ENCODE measurements at places on chromosomes 7 and 10.

DNA sequence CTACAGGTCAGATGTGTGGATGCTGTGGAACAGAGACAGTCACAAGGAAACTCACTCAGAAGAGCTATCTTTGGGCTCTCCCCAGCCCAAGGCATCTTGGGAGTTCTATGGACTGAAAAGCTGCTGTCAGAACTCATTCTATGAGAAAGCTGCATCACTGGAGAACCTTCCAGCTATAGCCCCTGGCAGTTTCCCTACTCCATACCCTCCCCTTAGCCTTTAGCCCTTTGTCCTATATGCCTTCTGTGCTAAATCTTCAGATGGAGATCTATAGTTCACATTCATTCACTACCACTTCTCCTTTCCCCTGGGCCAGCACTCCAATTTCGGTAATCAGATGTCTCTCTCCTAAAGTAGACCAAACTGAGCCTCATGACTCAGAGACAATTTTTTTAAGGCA, 6.9 kb downstream of the WNT8B start:
- DNase-seq, result no peak

DNA sequence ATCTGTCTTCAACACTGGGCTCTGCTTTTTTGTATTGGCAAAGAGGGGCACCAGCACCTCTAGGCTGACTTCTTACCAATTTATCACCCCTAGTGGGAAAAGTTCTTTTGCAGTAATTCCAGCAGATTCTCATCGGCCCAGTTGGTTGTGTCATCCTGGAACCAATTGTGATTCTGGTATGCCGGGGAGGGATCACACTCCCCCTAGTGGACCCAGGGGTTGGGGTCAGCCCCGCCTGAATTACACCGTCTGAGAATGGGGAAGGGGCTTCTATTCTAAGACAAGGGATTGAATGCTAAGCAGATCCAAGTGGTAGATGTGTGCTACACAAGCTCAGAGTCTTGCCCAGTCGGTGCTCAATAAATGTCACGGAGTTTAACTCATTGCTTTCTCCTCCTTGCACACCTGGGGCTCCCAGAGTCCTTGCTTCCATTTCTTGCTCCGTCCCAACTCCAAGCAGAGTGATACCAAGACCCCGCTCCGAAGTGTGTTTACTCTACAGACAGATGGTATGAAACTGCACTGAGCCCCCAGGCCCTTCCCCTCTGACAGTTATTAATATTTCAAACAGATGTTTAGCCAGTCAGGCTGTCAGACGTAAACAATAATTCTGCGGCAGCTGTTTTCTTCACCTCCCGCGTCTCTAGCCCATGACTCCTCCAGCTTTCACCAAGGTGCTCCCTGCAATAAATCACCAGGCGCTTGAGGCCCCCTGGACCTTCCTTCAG, 71.9 kb downstream of the C10orf105 start:
- no peak for DNase-seq

GRCh38 chr10:119640875-119641526, 10.2 kb upstream of the BAG3 start:
- no peak for DNase-seq

- no peak for DNase-seq
These were observed 75.5 kb downstream of the MGMT start for GRCh38 chr10:129542589-129542988.

DNA sequence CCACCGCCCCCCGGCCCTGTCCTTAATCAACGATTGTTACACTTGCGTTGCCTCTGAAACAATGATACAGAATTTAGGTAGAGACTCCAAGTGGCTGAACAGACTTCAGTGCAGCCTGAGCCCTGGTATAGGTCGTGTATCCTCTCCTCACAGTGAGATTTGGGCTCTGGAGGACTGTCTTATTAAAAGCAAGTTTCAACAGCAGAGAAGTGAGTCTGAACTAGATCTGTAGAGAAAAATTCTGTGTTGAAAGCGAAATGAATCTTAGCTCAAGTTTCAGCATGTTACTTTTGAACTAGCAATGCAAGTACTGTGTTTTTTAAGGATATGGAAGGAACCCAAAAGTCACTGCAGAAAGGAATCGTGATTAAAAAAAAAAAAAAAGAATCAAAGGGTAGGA, 103.1 kb downstream of the HOXA1 start:
- no peak for DNase-seq

- DNase-seq, result no peak
These were observed 30.5 kb downstream of the ARHGAP22 start for GRCh38 chr10:48574322-48574796.

DNA sequence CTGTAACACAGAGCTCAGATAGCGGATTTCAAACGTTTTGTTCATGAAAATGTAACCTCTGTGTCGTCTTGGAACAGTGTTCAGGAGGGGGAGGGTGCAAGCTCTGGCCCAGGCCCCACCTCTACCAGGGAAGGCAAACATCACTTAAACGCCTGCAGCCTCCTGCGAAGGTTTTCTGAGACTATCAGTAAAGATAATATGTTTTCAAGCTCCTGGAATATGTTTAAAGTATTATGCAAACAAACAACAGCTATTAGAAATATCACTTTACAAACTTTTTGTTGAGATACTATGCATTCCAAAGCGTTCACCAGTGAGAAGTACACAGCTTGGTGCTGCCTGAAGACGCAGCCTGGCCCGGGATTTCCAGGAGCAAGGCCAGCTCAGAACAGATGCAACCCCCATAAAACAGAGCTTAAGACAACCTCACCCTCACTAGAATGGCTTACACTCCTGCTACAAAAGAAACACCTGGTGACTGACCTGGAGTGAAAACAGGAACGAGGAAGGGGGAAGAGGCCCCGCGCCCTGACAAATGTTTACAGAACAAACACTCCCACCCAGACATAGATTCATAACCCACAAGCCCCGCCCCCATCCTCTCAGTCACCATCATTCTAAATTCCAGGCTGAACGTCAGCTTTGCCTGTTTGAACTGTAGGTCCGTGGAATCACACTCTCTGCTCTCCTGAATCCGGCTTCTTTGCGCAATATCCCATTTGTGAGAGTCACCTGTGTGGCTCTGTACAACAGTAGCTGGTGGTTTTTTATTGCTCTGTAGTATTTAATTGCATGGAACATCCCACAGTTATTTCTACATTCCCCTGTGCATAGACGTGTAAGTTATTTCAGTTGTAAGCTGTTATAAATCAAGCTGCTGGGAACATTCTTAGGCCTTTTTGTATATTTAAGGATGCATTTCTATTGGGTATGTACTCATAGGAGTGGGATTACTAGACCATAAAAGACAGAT, 155.0 kb downstream of the PTPRN2 start:
- DNase-seq, result no peak

DNA sequence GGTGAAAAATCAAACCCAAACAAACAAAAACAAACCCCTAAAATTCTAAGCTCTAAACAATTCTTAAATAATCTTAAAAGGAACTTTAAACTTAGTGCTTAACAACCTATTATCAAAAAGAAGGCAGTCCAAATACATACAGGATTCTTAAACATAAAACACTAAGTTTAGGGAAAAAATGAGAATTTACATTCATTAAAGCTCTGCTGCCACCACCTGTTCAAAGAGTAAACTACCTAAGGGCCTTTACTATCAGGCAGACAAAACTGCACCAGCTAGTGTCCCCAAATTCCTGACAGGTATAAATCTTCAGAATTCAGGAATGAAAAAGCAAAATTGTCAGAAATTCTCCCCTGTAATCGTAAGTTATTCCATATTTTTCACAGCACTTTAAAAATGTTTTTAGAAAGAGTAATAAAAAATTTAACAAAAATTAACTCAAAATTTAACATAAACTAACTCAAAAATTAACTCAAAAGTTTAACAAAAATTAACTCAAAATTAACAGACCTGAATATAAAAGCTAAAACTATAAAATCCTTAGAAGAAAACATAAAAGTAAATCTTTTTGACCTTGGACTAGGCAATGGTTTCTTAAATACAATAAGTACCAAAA, 55.1 kb downstream of the PDZD8 start:
- no peak for DNase-seq

DNA sequence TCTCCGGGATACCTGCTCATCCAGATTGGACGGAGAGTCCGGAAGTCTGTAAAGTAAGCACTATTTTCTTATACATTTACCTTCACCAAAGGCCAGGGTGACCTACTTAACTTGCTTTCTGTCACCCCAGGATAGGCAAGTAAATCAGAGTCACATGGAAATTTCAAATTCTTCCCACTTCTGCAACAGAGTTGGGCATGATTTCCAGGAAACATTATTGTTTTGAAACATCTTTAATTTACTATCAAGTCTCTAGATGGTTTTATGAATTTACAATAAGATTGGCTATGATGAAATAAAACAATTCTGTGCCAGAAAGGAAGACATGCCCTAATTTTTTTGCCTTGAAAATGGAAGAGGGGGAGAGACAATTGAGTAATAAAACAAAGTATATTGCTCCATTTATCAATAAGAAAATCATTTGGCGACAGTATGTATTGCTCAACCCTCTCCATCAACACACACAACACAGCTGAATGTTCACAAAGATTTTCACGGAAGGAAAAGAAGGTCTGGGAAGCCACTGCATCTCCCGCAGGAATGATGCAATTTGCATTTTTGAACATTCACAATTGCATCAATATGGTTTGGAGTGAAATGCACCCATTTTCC, 702.8 kb downstream of the PARD3 start:
- DNase-seq, result no peak

GRCh38 chr10:102431452-102432124, 786 bp downstream of the CUEDC2 start:
- DNase-seq, result no peak
